Neural crest cell (in vitro differentiated cells): ENCODE measurements at places on chromosomes 2 and 18.
A peak's percentile ranks its signal among the peaks of the same experiment; 100 is the strongest.

DNA sequence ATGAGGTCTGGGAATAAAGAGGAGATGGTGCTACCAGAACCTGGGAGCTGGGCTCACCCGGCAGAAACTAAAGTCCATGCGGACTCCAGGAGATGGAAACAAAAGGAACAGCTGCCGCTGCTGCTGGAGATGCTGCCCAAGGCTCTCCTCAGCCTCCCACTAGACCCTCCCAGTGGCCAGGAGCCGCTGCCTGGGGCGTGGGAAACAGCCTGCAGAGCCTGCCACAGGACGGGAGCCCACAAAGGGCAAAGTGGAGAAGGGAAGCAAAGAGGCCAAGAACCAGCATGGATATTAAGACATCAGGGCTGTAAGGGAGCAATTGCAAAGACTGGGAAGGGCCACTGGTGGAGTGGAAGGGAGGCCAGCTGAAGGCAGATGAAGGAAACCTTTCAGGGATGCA is 179.6 kb downstream of the NCK2 start:
- DNase-seq = no peak

- DNase-seq = no peak
Measured at GRCh38 chr2:128493880-128494279, 175.2 kb upstream of the HS6ST1 start.

DNA sequence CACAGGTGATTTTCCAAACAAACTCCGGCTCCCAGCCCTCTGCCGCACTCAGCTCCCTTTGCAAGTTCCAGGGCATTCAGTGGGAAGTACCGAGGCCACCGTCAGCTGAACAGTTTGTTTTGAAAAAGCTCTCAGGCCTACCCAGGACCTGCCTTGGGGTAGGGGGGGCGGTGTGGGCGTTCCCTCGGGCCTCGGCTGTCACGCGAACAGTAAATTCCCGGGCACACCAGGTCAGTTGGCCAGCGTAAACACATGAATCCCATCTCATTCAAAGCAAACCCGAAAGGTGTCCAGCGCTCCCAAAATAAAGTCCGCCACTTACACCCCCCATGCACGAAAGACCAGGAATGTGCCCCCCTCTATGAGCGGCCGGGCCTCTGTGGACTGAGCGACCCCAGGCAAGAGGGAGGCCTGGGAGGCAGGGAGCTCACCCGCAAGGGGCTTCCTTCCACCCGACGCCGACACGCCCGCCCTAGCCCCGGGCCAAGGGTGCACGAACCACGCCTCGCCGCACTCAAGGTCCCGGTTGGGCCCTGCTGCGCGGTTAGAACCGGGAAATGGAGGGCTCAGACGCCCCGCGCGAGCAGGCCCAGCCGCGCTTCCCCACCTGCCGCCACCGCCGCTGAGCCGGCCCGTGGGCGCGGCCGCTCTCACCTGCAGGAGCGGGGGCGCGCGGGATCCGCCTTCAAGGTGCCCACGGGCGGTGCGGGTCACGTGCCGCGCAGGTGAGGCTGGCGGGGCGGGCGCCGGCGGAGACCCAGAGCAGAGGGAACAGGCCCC is at the start of gene WDSUB1:
Gene WDSUB1 (minus strand): TSS at position 775 of the 780 bp plus-strand sequence. CDS start 3,634 bp downstream, outside the sequence.
- peak; percentile 28 for DNase-seq

DNA sequence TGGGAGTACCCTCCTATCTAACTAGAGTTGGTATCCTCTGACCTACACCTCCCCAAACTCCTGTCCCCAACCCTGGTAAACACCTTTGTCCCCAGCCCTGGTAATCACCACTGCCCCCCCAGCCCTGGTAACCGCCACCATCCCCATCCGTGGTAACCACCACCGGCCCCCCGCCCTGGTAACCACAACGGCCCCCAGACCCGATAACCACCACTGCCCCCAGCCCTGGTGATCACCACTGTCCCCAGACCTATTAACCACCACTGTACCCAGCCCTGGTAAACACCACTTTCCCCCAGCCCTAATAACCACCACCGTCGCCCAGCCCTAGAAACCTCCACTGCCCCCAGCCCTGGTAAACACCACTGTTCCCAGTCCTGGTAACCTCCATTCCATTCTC is 820.2 kb upstream of the SALL3 start:
- DNase-seq = no peak

DNA sequence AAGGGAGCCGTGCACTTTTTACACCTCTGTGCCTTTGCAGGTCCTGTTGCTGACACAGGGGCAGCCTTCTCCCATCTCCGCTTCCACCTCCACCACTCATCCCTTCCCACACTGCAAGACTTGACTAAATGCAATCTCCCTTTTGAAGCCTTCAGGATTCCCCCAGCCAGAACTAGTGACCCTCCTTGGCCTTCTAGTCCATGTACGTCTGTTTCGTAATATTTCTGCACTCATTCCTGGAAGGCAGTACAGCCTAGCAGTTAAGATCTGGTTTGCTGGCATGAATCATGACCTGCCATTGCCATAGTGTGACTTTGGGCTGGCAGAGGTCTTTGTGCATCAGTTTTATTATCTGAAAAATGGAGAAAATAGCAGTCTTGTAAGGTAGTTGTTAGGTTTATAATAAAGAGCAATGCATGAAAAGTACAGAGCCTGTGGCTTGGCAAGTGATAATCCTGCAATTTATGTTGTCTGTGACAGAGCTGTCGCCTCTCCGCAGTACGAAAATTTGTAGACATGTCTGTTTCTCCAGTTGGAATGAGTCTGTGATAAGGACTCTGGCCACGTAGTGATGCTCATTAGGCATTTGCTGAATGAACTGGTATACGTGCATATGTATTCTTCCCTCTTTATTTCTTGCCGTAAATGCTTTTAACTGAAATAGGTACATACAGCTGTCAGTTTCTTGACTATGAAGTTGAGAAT is 36.7 kb downstream of the NCK2 start:
- no peak for DNase-seq
